ENCODE measurements at places on chromosomes 5 and 9. TPM values are rescaled to one million over a fixed set of nuclear protein-coding genes. Genes with fewer than 3 reads are reported as not detected.

GRCh38 chr9:14869671-14870070 lies 40.6 kb downstream of the FREM1 start:
- no peak for DNase-seq

GRCh38 chr9:6965566-6965965 lies 207.8 kb downstream of the KDM4C start:
- no peak for DNase-seq

DNA sequence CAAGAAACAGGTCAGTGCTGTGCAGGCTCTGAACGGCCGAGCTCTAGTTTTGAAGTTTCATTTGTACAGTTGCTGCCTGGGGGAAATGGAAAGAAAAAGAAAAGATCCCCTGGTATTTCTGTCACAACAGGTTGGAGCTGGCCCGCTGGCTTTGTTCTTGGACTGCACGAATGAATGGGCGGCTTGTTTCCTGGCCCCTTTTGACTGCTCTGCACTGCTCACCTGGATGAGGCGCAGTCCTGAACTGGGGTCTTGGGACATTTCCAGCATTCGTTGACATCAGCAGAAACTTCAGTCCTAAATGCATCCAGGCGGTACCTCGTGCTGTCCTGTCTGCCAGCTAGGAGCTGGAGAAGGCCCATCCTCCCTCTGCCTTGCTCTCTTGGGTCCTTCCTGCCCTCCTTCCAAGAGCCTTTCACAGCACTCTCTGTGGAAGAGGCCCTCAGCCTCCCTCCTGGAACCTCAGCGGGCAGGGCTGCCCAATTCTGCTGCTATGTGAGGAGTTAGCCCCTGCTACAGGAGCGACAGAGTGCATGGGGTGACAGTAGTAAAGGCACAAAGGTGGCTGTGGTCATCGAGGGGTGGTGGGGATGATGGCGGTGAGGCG lies 189.2 kb downstream of the FSTL4 start:
- DNase-seq: no peak

DNA sequence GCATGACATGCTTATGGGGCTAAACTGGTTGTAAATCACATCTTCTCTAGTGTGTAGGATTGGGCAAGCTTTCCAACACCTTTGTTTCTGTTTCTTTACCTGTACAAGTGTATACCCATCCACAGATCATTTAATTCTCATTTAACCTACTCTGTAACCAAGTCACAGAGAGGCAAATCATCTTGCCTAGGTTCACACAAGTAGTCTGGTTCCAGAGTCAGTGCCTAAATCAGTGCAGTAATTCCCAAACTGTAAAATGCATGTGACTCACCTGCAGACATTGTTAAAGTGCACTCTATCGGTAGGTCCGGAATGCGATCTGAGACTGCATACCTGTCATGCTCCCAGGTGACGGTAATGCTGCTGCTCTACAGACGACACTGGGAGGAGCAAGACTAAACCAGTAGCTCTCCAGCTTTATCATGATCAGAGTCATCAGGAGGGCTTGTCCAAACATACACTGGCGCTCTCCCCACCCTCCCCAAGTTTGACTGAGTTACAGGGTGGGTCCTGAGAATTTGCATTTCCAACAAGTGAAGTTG lies 107.9 kb upstream of the FREM1 start:
- no peak for DNase-seq

- no peak for DNase-seq
These were observed 44.3 kb downstream of the EPB41L4A start for GRCh38 chr5:112374818-112375217.

- no peak for DNase-seq
These were observed 23.7 kb downstream of the TRAF1 start for GRCh38 chr9:120902569-120903535.

DNA sequence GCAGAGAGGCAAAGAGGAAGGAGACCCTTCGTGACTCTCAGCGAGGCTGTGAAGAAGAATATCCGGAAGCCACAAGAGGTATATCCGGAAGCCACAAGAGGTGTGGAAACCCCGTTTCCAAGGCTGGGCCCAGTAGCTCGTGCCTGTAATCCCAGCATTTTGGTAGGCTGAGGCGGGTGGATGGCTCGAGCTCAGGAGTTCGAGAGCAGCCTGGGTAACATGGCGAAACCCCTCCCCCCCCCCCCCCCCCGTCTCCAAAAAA lies 612 bp upstream of the BBLN start:
- peak; percentile 62 for DNase-seq

- DNase-seq: no peak
These were observed 27.5 kb downstream of the ADRB2 start for GRCh38 chr5:148853868-148854267.

DNA sequence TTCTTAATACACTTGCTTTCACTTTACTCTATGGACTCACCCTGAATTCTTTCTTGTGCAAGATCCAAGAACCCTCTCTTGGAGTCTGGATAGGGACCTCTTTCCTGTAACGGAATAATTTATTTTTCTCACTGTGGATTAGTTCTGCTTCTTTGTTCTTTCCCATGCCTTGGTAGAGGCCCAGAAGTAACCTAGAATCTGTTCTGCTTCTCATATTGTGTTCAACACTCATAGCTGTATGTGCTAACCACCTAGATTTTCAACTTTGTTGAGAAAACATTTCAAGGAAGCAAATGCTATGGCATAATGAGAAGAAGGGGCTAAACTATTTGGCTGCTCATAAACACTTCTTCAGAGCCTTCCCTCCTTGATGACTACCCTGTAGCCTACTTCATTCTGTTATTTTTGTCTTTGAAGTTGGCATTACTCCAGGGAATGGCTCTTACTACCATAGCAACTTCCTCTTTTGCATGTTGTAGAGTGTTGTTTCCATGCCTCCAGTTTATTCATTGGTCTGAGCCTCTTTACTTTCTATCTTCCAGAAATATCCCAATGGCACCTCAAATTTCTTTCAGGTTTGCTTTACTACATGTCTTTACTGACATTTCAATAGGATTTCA lies 74.3 kb downstream of the KIAA0825 start:
- no peak for DNase-seq

DNA sequence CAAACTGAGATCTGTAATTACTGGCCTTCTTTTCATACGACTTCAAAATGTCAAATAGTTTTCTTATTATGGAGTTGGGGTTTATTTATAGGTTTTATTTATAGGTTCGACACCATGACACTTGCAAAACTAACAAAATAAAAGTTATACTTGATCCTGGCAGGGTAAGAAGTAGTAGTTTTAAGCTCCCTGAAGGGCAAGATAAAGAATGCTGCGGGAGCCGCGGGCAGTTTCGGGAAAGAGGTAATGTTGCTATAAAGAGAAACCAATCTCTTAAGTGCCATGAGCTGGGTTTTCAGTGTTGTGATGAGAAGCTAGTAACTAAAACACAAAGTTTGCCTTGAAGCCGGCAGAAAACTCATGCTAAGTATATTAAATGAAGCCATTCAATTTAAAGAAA lies 24.8 kb downstream of the PTPN3 start:
- DNase-seq: no peak

GRCh38 chr9:88583901-88584596 lies 49.1 kb downstream of the NXNL2 start:
- DNase-seq: no peak

- DNase-seq: no peak
These were observed 65.7 kb upstream of the ZNF462 start for GRCh38 chr9:106797299-106797698.

- no peak for DNase-seq
These were observed 101.2 kb downstream of the RAPGEF6 start for GRCh38 chr5:131533836-131534235.

DNA sequence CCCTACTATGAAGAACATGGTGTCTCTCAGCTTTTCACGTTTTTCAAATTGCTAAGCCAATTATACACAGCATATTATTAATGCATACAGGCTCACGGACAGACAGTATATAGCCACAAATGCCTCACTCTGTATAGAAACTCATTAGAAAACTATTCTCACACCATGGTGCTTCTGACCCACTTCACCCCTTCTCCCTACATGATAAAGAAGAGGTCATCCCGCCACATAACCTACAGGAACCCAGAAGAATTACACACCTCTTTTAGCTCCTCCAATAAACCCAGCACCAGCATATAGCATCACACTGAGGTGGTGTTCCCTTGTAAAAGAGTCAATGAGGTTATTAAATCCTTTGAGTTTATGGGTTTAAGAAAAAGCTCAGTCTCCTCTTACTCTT lies 5.6 kb downstream of the TLE1 start:
- DNase-seq: no peak

DNA sequence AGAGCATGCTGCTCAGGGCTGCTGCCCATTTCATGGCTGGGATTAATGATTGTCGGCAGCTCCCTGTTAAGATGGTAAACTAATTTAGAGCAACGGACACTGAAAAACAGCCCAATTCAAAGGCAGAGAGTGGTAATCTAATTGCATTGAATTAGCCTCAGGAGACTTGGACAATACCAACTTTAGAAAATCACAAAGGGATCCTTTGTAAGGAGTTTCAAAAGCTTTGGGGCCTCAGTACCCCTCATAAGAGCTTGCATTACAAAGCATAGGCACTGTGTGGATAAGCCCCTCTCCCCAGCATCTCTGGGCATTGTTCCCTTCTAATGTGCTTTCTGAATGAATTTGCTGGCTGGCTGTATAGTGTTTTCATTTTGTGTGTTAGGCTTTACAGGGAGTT lies 6.7 kb downstream of the GLRA1 start:
- no peak for DNase-seq

GRCh38 chr5:157219491-157220271 lies 39.0 kb downstream of the ITK start:
- peak; percentile 43 for DNase-seq

DNA sequence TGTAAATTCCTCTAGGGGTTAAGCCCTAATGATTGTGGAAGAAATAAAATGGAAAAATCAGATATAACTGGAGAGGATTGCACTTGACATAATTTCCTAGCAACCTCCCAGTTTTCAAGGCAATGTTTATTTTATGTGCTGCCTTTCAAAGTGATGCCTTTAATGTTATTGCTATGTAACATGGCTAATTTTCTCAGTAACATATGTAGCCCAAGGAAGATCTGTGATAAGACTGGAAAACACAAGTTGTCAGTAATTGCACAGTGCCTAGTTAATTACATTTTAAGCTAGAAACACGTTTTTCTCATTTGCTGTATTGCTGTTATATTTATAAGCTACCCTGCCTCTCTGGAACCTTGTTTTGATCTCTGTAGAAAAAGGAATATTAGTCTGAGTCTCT lies 49.2 kb upstream of the KCNN2 start:
- no peak for DNase-seq

DNA sequence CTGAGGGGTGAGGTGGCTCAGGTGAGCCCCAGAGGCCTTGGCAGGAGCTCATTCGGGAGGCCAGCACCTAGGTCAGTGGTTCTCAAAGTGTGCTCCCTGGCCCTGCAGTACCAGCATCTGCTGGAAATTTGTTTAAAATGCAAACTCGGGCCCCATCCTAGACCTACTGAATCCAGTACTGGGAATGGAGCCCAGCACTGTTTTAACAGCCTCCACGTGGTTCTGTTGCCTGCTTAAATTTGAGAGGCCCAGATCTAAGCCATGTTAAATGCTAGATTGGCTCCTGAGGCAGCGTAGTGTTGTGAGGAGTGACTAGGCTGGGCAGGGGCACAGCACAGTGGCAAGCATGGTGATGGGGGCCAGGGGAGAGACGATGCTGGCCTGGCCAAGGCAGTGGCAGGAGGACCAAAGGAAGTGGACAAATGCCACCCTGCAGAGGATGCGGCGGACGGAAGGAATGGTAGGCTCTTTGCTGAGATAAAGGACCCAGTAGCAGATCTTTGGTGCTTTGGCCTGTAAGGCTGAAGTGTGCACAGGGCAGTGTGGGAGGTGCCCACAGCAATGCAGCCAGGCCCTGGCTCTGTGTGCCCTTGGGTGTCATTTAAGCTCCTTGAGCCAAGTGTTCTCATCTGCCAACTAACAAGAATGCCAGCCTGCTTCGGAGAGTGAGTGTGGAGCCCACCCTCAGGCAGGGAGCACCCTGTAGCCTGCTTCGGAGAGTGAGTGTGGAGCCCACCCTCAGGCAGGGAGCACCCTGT lies 4.2 kb downstream of the PRR7 start:
- no peak for DNase-seq

The STPG3 gene
- 1.2 TPM for total RNA-seq

The PCDHGB1 gene
- 0.32 TPM for total RNA-seq

The DRD1 gene
- not detected for total RNA-seq

The RGP1 gene
- 18.4 TPM for total RNA-seq

Measured in activated T-helper 1 cell treated with anti-CD3 and anti-CD28 coated beads, Interleukin-12 subunit alpha, Interleukin-12 subunit beta, Interleukin-2, Interleukin-4 antibody, amounts not matched to agents 30 ng/mL and 10 ng/mL and 1 ng/mL, durations not matched to agents 14 hours and 24 hours and 36 hours (primary cell).